Smooth muscle cell of bladder (primary cell): ENCODE measurements at places on chromosomes 12 and 14. TPM values are rescaled to one million over a fixed set of nuclear protein-coding genes. Genes with fewer than 3 reads are reported as not detected.

Gene SPIC
- total RNA-seq, result not detected in 2 replicates

Gene LRRC43
- total RNA-seq, result 1.00 and 2.6 TPM in 2 replicates

Gene IKZF4
- 0.57 and 1.5 TPM in 2 replicates for total RNA-seq

Gene SELPLG
- total RNA-seq, result 0.85 and 2.0 TPM in 2 replicates

Gene ACOT4
- 0.43 and 0.46 TPM in 2 replicates for total RNA-seq

Gene ENDOU
- total RNA-seq, result not detected in 2 replicates

Gene TAS2R43
- total RNA-seq, result 1.3 TPM in 1 of 2 replicates, not detected in the other

Gene RTL1
- total RNA-seq, result not detected in 2 replicates

Gene LRRIQ1
- 0.14 and 0.28 TPM in 2 replicates for total RNA-seq

Gene KRT5
- 1.3 and 2.3 TPM in 2 replicates for total RNA-seq

Gene RAD51AP1
- 1.3 and 1.7 TPM in 2 replicates for total RNA-seq
